CD4-positive, alpha-beta T cell treated with Interleukin-2 at 100 ng/mL for 4 hours (primary cell): ENCODE measurements at places on chromosomes 12 and 14.
A peak's percentile ranks its signal among the peaks of the same experiment; 100 is the strongest.

DNA sequence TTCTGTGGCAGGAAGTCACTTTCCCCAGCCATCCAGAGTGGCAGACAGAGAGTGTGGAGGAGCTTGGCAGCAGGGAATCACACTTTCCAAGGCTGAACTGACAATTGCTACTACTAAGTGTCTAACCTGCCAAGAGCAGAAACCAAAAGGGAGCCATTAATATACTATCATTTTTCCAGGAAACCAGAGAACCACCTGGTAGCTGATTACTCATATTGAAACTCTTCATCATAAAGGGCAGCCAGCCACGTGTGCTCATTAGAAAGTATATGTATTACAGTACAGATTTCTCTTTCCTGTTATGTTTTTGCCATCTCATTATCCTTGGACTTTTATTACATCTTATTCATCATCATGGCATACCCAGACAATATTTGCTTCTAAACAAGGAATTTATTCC lies 374.9 kb downstream of the GXYLT1 start:
- DNase-seq = no peak

- DNase-seq = no peak
Measured at GRCh38 chr14:75196064-75196463, 19.7 kb upstream of the TMED10 start.

- DNase-seq = no peak
Measured at GRCh38 chr12:92466391-92467305, 236.1 kb upstream of the PLEKHG7 start.

- DNase-seq = no peak
Measured at GRCh38 chr12:64667793-64668192, 57.5 kb downstream of the RASSF3 start.

GRCh38 chr12:19967431-19967830 lies 400.9 kb upstream of the PDE3A start:
- DNase-seq = no peak

DNA sequence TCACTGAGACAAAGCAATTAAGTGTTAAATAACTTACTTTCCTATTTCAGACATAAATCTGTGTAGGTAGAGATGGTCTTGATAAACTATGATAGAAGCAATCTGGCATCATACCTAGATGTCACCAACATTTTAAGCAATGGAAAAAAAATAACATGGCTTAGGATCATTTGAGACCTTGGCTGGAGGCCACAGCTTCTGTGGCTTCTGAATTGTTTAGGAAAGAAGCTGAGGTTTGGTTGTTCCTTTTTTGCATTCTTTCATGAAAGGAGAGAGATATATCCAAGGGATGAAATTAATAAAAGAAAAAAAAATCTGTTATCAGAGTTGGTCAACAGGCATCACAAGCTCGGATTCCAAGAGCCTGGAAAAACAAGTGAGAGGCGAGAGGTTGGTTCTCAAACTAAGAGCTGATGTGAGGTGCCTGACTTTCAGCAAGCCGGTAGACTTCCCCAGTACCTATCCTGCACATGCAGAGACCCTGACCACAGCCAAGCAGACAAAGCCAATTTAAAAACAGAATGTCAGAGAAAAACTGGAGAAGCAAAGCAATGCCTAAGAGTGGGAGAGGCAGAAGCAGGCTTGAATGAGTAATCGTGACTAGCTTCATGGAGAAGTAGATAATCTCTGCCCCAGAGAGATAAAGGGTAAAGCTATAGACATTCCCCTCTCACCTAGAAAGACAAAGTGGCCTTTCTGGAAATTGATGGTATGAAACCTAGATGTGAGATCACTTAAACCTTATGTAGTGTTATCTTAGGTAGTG lies 43.4 kb upstream of the ST8SIA1 start:
- no peak for DNase-seq

- DNase-seq = no peak
Measured at GRCh38 chr12:12686925-12687324, 9.1 kb downstream of the GPR19 start.

- no peak for DNase-seq
Measured at GRCh38 chr14:100602621-100603230, 15.5 kb upstream of the BEGAIN start.

DNA sequence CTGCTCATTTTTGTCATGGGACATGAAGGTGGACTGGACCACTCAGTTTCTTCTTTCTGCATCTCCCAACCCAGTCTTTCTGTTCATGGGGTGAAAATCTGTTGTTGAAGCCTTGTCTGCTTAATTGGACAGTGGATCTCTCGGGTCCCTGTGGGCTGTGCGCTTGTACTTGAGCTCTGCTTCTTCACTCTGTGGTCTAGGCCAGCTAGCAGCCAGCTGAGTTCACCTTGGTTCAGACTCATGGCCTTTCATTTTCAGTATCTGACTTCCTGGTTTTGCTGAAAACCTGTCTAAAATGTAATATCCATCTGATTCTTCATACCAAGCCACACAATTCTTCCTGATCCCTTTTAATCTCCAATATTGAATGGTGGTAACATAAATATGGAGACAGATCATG lies 117.2 kb downstream of the LRRK2 start:
- no peak for DNase-seq

GRCh38 chr12:42689699-42690098 lies 100.2 kb upstream of the PRICKLE1 start:
- DNase-seq = no peak

DNA sequence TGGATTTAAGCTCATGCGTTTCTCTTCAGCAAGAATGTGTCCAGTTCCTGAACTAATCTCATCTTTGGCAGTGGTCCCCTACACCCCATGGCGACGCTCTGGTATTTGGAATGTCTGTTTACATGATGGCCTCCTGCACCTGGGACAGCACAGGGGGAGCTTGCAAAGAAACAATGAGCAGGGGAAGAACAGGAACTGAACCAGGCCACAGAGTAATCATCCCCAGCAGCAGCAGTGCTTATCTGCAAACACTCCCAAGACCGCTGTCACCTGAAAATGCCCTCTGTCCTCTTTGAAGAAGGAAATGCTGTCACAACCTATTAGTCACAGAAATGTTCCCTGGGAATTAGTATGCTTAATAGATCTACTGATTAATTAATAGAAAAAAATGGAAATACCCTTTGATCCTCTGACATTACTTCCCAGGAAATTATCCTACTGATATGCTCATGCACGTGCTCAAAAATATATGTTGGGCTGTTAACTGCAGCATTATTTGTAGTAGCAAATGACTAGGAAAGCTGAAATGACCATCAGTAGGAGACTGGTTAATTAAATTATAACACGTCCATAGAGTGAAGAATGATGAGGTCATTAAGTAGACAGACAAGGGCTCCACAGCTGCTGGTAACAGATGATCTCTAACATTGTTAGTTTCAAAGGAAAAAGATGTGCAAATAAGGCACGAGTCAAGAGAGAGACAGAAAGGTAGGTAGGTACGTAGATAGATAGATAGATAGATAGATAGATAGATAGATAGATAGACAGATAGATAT lies 279.3 kb upstream of the FLRT2 start:
- no peak for DNase-seq

DNA sequence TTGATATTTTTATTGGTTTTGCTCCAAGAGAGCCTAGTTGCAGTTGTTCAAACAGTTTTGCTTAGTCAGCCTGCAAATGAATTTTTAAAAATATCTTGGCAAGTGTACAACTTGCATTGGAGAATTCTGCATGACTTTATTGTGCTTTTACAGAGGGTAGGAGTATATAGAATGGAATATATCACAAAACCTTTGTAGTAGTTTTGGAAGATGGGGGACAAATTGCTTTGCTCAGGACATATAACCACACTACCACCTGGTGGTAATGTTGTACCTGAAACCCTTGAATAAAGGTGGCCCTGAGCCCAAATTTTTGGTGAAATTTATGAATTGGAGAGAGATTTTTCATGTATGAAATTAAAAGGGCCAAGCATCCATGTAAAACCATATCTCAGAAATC lies 645.2 kb downstream of the MED13L start:
- no peak for DNase-seq

DNA sequence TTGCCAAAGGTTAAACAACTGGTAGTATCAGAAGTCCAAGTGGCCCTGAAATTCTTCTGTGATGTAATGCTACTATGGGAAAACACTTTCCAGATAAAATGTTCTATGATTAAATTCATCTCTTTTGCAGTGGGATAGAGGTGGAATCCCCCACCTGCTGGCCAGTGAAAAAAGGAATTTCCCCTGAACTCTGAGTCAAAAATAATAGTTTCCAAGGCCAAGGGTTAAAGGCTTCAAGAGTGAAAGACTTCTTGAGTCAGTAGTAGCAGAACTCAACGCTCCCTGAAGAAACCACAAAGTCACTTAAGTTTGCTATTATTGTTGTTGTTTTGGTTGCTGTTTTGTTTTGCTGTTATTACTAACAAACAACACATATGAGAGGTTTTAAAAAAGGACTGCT lies 330.8 kb downstream of the SOX5 start:
- no peak for DNase-seq

GRCh38 chr14:104866451-104867370 lies 1.6 kb downstream of the CEP170B start:
- DNase-seq = no peak

- DNase-seq = no peak
Measured at GRCh38 chr12:121822393-121823100, 18.7 kb downstream of the SETD1B start.

DNA sequence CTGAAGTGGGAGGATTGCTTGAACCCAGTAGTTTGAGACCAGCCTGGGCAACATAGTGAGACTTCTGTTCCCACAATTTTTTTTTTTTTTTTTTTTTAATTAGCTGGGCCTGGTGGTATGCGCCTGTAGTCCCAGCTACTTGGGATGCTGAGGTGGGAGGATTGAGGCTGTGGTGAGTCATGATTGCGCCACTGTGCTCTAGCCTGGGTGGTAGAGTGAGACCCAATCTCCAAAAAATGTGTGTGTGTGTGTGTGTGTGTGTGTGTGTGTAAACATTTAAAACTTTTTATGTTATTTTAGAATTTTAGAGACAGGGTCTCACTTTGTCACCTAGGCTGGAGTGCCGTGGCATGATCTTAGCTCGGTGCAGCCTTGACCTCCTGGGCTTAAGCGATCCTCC lies 6.8 kb downstream of the PPP1R36 start:
- no peak for DNase-seq

DNA sequence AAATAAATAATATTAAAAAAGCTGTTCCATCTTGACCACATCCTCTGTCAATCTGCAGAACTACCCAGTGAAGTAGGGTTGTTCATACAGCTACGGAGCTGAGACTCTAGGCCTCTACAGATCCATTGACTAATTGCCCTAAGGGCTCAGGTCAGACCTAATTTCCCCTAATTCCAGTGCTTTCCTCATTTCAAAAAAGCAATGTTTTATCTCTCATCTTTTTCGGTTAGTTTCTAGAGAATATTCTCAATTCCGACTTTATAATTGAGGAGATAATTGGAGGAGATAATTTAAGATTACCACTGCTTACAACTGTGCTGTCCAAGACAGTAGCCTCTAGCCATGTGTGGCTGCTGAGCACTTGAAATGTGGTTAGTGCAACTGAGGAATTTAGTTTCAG lies 167.1 kb downstream of the KIF21A start:
- DNase-seq = no peak

GRCh38 chr12:103640831-103641230 lies 53.8 kb downstream of the STAB2 start:
- no peak for DNase-seq

DNA sequence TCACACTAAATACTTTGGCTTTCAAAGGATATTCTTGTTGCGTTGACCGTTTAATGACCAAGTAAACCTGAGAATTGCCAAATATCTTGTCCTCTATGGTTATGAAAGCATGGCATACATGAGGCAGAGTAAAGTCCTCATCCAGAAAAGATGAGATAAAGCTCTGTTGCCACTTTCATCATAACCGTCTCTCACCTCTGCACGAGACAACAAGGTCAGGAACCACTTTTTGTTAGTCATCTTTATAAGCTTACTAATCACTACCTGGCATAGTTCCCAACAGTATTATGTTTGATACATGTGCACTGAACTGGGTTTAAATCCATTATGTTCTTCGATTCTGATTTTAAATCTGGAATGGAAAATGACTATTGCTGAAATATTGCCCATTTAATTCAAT lies 31.3 kb downstream of the PTPRB start:
- DNase-seq = no peak

GRCh38 chr12:49336645-49337584 lies at the start of gene C1QL4:
Gene C1QL4, minus strand, starts transcription at chr12:49337188. Its CDS starts 711 bp downstream, at chr12:49336477.
- DNase-seq = peak; percentile 87

DNA sequence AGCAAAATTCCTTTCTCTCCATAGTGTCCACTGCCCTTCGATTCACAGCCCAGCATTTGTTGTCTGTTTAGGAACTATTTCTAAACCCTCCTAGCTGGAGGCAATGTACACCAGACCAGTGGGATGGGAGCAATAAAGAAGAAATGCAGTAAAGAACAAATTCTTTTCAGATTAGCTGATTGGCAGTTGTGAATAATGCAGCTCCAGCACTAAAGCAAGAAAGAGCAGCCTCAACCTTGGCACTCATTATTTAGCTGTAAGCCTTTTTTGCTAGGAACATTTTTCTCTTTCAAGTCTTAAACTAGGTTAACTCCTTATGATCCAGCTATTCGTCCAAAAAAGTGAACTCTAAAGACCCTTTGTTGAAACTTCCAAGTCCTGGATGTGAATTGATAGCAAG lies 580.5 kb upstream of the STXBP6 start:
- no peak for DNase-seq

DNA sequence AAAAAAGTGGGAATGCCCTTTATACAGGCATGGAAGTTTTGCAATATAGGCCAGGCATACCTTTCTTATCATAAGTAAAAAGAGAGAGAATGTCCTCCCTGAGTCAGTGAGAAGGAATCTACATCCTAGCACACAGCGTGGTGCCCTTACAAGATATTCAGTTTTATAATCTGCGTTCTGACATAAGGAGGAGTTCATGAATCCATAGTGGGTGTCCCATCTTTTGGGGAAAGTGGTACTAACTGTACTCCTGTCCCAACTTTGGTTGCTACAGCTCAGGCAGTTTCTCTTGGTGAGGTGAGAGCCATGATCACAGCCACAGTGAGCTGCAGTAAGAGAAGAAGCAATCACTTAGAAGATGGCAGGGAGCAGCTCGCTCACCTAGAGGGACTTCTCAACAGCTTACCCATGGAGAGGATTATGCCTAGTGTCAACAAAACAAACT lies 332.9 kb downstream of the BCAT1 start:
- DNase-seq = no peak

DNA sequence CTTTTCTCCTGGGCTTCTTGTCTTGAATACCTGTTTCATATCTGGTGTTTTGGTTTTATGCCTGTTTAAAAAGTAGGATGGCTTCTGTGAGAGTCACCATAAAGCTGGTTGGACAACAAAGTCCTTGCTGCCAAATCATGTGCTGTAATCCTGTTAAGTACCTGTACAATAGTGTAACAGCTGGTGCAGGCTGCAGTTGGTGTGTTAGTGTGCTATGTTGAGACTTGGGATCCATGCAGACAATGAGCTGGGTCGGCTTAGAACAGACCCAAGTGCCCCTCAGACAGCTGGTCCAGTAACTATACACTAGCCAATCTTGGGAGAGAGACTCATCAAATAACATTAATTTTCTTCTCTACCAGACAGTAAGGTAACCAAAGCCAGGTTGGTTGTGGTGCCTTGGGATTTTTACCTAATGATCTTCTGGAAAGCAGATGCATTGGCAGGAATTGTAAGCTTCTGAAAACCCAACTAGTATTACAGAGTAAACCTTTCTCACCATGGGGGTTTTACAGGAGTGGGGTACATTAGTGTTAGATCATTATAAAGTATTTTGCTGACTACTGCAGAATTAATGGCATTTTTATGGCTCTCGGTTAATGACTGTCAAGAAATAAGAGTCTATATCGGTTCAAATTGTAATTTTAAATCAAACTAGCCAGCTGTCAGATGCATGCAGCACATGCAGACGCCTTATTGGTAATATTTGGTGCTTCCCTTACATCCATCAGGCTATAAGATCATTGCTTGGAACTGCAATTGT lies 231.2 kb downstream of the PDZRN4 start:
- DNase-seq = no peak
